ENCODE measurements at places on chromosomes 16 and 17. TPM values are rescaled to one million over a fixed set of nuclear protein-coding genes. Genes with fewer than 3 reads are reported as not detected.

Gene CASKIN1
- 0.78 TPM for total RNA-seq

Gene MGAT5B
- 0.24 TPM for total RNA-seq

Gene KRT12
- not detected for total RNA-seq

Gene NKD1
- total RNA-seq = 4.9 TPM

DNA sequence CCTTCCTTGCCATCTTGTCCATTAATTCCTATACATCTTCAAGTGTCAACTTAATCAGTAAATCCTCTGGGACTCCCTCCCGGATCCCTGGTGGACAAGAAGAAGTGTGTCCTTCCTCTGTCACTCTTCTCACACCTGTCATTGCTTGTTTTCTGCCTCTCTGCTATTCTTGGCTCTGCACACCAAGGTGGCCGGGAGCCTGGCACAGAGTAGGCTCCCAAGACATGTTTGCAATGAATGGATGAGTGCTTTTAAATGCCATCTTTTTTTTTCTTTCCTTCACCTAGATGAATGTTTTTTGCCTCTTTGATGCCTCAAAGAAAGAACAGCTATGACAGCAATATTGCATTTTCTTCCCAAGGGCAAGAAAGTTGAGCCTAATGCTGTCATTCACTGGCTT, 58.0 kb upstream of the CLEC18A start:
- H3K4me1 ChIP-seq = no peaks in the 10 kb centered on the region
- no peak overlapping the region for H3K4me3 ChIP-seq
- no peak for DNase-seq
- no peaks in the 10 kb centered on the region for H3K27me3 ChIP-seq
- no peak overlapping the region for H3K27ac ChIP-seq

GRCh38 chr16:65959983-65960382, 406.5 kb upstream of the CDH5 start:
- no peak overlapping the region for H3K27ac ChIP-seq
- no peaks in the 10 kb centered on the region for H3K27me3 ChIP-seq
- no peak for DNase-seq
- H3K36me3 ChIP-seq = no peaks in the 10 kb centered on the region
- no peaks in the 10 kb centered on the region for H3K4me1 ChIP-seq

DNA sequence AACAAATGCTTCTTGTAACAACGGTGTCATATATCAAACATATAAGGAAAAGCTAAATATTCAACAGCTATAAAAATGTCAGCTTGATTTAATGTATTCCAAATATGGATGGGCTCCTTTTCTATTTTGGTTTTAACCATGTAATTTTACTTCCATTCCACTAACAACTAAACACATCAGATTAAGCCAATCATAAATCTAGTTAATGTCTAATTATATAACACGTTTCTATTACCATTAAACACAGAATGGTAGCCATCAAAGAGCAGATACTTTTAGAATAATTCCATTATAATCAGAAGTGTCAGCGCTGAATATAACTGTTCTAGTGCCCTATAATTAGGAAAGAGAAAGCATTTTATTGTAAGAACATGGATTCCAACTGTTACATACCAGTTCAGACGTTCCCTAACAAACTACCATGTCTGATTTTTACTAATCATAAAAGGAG, 10.0 kb downstream of the CMC2 start:
- H3K36me3 ChIP-seq = no peaks in the 10 kb centered on the region
- DNase-seq = no peak
- peaks cover 26% of the 10 kb centered on the region for H3K4me1 ChIP-seq
- no peak overlapping the region for H3K27ac ChIP-seq
- H3K4me3 ChIP-seq = peak overlapping the region; percentile 24
- H3K27me3 ChIP-seq = no peaks in the 10 kb centered on the region

DNA sequence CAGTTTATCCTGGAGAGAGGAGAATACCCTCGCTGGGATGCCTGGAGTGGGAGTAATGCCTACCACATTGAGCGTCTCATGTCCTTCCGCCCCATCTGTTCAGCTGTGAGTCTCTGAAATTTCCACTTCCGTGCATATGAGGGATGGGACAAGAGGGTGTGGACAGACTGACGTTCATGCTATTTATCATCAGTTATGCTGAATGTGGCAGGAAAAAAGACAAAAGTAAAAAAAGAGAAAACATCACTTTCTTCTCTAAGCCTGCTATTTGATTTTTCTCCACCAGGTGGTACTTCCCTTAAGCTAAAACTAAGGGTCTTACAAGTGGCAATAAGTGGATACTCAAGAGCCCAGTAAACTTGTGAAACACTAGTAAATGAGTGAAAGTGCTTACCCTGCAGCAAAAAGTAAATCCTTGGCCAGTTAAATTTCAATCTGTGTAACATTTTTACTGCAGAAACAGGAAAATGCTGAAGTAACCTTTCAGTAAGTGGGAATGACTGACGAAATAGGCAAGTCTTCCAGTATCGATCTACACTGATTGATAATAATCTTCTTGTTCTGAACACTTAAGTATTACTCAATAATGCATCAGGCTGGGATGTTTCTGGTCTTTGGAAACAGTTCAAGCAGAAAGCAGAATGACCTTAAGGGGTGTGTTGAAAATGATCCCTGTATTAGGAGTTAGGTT, 5.6 kb downstream of the CRYBA1 start:
- no peaks in the 10 kb centered on the region for H3K36me3 ChIP-seq
- no peak overlapping the region for H3K27ac ChIP-seq
- peaks cover 45% of the 10 kb centered on the region for H3K4me1 ChIP-seq
- no peaks in the 10 kb centered on the region for H3K27me3 ChIP-seq
- no peak for DNase-seq

Measured in pancreas (tissue), 10 donors.